Activated CD4-positive, alpha-beta T cell treated with anti-CD3 and anti-CD28 coated beads, Interleukin-2, amount 10 ng/mL, durations not matched to agents 24 days and 14 days (primary cell): ENCODE measurements at places on chromosomes 7 and 10.

DNA sequence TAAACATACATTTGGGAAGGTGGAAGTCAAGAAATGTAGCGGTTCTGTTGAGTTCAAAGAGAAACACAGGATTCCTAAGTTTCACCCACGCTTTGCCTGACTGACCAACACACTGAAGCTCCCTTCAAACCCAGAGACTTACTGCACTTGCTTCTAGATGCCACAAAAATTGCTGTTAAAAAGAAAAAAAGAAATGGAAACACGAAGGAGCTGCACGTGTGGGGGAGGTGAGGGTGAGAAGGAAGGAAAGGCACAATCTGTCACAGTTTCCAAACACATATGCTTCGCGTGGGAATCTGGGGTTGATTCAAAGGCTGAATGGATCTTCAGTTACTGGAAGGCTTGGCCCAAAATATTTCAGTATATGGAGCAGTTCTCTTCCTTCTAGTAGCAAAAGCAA, 495.6 kb downstream of the DNAJB6 start:
- no peak for DNase-seq

DNA sequence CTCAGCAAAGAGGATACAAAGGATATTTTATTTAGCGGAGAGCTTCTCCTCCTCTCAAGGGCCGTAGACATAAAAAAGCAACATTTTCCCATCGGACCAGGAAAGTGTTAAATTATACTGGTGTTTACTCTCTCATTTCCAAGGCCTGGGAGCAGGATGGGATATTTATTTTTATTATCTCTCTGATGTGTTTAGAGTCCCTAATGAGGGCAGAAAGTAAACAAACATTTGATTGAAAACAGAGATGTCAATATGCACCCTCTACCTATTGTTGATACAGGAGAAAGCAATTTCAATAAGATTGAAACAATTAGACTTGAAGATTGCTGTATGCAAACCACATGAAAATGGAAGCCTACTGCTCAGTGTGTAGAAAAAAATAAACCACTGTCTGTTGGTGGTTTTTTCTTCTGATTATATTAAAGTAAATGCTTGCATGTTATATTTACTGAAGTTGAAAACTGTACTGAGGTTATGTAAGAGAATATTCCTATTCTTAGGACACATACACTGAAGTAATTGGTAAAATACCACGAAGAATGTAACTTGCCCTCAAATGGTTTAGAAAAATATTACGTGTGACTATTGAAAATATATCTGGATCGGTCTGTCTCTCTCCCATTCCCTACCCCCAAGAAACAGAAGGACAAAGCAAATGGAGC, 59.3 kb downstream of the ATXN7L1 start:
- no peak for DNase-seq

- peak; percentile 91 for DNase-seq
These were observed 116.1 kb downstream of the RNF216 start for GRCh38 chr7:5665094-5666025.

- no peak for DNase-seq
These were observed 87.2 kb upstream of the PFKP start for GRCh38 chr10:2980116-2980515.

DNA sequence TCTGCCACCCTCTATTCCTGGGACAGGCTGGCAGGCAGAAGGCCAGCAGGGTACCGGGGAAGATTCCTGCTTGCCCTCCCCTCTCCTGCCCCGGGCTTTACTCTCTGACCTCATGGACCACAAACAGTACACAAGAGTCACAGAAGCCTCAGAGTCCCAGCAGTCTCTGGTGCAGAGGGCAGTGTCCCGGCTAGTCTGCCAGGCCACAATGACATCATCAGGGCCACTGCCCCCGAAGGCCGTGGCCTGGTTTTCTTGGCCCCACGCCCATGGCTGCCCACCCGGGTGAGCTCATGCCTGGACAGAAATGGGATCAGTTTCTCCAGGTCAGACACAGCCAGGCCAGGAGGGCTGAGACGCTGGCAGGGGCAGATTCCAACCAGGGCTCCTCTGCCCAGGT, 91.9 kb downstream of the MYL10 start:
- DNase-seq: no peak

- no peak for DNase-seq
These were observed 70.5 kb downstream of the ZMIZ1 start for GRCh38 chr10:79139124-79139835.

DNA sequence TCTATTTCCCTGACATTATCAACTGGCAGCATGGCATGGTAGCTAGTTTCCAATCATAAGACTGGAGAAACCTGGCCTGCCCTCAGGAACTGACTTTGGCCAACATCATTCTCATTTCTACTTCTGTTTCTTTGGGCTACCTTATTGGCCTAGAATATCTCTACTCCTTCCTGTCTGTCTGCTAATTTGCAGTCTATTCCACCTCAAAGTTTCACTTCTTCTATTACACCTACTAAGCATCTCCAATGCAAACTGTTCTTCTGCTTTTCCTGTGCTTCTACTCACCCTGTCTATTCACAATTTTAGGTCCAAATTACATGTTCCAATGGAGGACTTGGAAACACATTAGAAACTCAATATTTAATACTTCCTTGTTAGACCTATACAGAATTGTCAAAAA, 65.6 kb downstream of the ZNF503 start:
- no peak for DNase-seq

DNA sequence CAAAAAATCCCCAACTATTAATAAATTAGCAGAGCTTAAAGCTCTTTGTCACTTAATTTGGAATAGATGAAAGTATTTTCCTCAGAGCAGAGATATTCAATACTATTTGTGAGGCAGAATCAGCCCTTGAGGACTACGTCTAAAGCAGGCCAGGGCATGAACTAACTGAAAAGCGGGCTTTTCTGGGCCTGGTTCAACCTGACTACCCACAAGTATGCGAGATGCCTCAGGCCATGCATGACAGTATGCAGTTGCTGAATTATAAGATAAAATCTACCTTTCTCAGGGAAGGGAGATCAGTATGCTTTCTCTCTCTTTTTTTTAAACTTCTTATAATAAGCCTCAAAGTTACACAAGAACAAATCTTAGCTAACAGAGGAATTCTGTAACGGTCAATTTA, 20.1 kb downstream of the TMEM168 start:
- no peak for DNase-seq

DNA sequence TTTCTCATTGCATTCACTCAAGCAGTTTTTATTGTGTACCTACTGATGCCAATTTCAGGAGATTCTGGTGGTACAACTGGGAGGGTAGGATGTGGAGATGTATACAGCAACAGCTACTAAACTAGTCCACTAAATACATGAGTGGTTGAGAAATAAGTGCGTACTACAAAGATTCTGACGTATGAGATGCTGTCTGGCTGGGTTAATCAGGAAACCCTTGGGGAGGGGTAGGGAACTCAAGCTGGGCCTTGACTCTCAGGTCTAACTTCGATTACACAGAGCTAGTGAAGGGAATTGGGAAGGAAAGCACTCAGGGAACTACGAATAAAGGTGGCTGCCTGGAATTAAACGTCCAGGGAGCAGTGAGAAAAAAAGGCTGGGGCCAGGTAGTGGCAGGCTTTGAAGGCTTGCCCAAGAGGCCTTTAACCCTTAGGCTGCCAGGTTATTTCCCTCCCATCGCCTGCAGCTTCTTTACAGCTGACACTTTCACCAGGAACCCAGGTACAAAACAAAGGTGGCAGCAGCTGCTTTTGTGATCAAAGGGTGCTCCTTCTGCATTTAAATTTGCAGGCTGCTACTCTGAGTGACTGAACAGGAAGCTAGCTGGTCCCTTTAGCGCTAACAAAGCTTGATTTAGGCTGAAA, 3.2 kb downstream of the MMS19 start:
- peak; percentile 63 for DNase-seq

DNA sequence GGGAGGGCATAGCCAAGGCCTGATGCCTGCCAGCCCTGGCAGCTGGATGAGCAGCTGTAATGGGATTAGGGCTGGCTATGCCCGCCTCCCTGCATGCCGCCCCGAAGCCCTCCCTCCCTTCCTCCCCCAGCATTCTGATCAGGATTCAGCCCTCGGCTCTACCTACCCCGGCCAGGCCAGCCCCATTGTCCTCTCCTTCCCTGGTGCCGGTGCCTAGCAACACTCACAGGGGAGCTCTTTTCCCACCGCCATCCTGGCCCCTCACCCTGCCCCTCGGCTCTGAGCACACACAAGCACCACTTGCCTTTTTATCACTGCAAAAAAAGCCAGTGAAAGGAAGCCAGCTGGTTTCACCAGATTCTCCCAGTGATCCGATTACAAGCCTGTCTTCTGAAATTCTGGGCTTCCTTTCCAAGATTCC, 9.0 kb upstream of the ADCYAP1R1 start:
- DNase-seq: no peak

- no peak for DNase-seq
These were observed 99.7 kb downstream of the PAXIP1 start for GRCh38 chr7:154903083-154903731.

DNA sequence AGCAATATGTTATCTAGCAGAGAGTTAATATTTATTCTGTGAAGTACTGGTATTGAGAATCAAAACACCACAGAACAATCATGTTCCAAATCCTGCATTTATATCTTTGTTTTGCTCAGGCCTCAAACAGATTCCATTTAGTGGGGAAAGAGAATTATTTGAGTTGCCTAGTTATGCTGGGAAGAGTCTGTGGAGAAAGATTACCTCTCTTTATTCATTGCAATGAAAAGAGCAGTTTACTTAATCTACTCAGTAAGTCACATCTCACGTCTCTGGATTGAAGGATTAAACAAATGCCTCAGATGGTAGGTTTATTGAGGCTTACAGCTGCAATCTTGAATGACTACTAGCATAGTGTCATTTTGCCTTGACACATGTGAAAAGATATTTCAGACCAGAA, 76.4 kb downstream of the RUNDC3B start:
- DNase-seq: no peak

DNA sequence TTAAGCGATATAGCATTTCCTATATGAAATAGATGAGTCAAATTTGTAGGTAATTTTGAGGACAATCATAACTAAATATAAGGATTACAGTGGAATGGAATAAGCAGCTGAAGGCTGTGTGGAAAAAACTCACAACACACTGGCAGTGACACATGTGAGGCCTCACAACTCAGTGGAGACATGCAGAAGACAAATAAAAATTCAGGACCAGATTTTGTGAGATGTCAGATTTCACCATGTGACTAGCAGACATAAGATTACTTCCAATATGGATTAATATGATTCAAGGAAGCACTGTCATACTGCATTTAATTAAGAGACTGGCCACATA, 17.6 kb downstream of the ERLIN1 start:
- DNase-seq: peak; percentile 50

- no peak for DNase-seq
These were observed 102.0 kb upstream of the DKK1 start for GRCh38 chr10:52212062-52212461.

DNA sequence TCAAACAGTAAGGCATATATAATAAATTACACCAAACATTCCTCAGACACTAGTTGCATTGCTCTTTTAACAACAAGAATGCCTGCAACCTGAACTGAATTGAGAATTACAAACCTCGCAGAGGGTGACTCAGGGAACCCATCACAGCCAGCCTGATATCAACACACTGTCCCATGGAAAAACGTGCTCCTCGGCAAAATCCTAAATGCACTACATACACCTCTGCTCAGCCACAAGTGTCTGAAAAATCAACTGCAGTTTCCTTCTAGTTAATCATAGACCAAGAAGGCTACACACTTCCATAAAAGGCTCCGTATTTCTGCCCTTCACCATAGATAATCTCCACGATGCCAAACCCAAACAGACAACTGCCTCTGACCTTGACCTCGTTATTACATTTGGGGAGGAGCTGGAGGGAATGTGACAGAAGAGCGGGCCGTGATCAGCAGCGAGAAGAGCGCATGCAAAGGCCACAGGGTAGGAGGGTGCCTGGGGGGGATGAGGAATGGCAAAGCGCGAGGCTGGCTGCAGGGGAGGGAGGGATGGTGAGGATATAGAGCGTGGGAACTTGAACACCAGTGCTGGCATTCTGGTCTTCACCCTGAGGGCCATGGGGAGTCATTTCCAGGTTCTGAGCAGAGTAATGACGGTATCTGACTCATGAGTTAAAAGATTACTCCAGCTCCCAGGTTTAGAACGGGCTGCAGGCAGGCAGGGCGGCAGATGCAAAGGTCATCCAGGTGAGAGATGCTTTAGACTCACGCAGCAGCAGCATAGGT, 201.9 kb upstream of the FRMD4A start:
- no peak for DNase-seq

DNA sequence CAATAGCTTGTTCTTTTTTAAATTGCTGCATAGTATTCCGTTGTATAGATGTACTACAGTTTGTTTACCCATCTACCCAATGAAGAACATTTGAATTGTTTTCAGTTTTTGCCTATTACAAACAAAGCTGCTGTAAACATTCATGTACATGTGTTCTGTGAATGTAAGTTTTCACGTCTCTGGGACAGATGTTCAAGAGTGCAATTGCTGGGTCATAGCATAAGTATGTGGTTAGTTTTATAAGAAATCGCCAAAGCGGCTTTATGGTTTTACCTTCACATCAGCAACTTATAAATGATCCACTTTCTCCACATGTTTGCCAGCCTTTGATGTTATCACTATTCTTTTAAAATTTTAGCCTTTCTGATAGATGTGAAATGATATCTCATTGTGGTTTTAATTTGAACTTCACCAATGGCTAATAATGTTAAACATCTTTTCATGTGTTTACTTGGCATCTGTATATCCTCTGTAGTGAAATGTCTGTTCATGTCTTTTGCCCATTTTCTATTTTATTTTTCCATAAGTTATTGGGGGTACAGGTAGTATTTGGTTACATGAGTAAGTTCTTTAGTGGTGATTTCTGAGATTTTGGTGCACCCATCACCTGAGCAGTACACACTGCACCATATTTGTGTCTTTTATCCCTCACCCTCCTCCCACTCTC, 73.5 kb downstream of the TBXAS1 start:
- no peak for DNase-seq

DNA sequence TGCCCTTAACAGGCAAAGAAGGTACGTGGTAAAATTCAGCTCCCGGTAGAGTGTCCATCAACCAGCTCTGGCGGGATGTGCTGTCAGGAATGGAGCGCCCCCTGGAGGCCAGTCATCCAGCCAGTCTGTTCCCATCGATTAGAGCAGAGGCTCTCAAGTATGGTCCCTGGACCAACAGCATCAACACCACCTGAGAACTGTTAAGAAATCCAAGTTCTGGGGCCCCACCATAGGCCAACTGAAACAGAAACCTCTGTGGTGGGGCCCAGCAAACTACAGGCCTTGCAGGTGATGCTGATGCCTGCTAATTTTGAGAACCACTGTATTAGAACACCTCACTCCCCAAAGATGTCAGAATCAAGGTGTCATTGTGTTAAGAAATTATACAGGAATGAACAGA, 109.2 kb downstream of the DPY19L1 start:
- DNase-seq: peak; percentile 76

DNA sequence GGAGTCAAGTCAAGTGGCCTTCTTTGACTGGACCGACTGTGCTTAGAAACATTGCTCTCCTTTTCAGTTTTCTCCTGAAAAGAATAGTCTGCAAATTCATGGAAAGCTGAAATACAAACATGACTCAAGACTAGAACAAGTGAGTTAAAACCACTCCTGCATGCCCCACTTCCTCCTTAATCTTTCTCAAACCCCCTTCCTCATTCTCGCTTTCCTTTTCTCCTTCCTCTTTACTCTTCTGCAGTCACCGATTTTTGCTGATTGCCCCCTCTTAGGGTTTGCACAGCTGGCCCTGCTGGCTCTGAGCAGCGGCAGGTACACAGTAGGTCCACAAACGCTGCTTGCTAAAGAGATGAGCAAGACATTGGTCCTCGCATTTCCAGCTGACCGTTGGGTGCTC, 34.8 kb upstream of the MKI67 start:
- no peak for DNase-seq
